ENCODE measurements at places on chromosomes 12 and 14. TPM values are rescaled to one million over a fixed set of nuclear protein-coding genes. Genes with fewer than 3 reads are reported as not detected.

The TAS2R9 gene
- 0.25 TPM for total RNA-seq

The TM9SF1 gene
- total RNA-seq: 45.2 TPM

The HOXC10 gene
- 75.5 TPM for total RNA-seq

The RBP5 gene
- total RNA-seq: 1.4 TPM

The PLXNC1 gene
- total RNA-seq: 18.2 TPM

The GRIN2B gene
- total RNA-seq: 1.9 TPM

The BIN2 gene
- total RNA-seq: 3.0 TPM

The SRSF5 gene
- total RNA-seq: 244 TPM

The RND1 gene
- 1.1 TPM for total RNA-seq

The NTN4 gene
- total RNA-seq: 43.0 TPM

The PTPRB gene
- 0.33 TPM for total RNA-seq

The PTPRO gene
- 25.7 TPM for total RNA-seq

The POC1B gene
- 6.6 TPM for total RNA-seq

The IL31 gene
- not detected for total RNA-seq

The MGP gene
- total RNA-seq: 262 TPM

The L3HYPDH gene
- total RNA-seq: 71.1 TPM

The POTEG gene
- not detected for total RNA-seq

The NPFF gene
- total RNA-seq: not detected
